ENCODE measurements at places on chromosomes 5 and 9.

DNA sequence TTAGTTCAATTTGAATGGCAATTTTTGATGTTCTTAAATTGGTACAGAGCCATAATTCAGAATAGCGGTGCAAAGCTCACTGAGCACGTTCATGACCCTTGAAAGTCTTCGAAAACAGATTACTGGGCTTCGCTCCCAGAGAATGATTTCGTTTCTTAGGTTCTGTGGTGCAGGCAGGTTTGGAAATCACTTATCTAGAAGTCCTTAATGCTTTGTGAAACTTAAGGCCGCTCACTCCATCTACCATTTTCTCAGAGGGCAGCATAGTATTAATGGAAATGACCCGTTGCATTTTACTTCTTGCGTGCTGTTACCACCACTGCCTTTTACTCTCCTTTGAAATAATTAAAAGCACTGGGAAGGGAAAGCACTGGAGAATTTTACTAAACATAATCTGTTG lies 2.9 kb upstream of the MAT2B start:
- no peak for DNase-seq

GRCh38 chr5:79990205-79990597 lies 861 bp downstream of the MTX3 start:
- no peak for DNase-seq

GRCh38 chr5:147921136-147921535 lies 14.8 kb upstream of the C5orf46 start:
- no peak for DNase-seq

DNA sequence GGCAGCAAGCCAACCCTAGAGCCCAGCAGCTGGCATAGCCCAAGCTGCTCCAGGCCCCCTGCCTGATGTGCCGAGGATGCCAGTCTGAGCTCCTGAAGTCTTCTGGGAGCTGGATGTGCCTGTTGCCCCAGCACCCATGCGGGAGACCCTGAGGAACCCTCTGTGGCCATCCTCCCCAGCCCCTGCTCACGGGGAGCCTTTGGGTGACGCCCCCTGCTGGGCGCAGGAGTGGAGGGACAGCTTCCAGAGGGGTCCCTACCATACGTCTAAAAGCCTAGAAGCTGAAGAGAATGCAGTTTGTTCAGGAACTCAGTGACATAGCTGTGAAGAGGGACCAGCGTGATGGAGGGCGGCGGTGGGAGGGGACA lies 33.1 kb upstream of the MVB12B start:
- DNase-seq: no peak

GRCh38 chr5:155919725-155920124 lies 407.2 kb upstream of the SGCD start:
- no peak for DNase-seq

DNA sequence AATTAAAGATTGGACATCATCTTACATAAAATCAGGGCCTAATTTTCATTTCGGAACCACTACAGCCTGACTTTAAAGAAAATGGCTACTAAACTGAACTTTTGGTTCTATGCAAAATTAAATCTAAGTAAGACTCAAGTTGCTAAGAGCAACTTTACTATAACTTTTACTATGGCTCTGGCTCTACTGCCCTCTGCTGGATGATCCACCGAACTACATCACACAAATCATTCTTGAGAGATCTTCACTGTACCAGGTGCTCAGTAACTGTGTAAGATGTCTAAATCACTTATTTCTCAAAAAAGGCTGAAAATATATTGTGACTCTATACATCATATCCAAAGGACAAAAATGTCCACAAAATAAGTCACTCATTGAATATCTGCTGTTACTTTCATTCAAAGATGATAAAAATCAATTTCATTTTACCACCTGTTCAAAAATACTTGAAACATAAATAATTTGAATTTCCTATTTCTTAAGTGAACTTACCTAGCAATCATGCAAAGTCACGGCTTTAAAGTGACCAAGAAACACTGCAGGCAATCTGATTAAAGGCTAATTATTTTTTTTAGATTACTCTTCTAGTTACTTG lies 13.5 kb downstream of the MOCS2 start:
- DNase-seq: peak; percentile 55

- DNase-seq: no peak
These were observed 40.9 kb downstream of the CACNA1B start for GRCh38 chr9:137918331-137919094.

- DNase-seq: no peak
These were observed at the start of gene SGCD for GRCh38 chr5:156326718-156327259. TSS of gene SGCD (plus strand) at chr5:156327164.

GRCh38 chr5:164052536-164053093 lies 547.2 kb downstream of the MAT2B start:
- no peak for DNase-seq

DNA sequence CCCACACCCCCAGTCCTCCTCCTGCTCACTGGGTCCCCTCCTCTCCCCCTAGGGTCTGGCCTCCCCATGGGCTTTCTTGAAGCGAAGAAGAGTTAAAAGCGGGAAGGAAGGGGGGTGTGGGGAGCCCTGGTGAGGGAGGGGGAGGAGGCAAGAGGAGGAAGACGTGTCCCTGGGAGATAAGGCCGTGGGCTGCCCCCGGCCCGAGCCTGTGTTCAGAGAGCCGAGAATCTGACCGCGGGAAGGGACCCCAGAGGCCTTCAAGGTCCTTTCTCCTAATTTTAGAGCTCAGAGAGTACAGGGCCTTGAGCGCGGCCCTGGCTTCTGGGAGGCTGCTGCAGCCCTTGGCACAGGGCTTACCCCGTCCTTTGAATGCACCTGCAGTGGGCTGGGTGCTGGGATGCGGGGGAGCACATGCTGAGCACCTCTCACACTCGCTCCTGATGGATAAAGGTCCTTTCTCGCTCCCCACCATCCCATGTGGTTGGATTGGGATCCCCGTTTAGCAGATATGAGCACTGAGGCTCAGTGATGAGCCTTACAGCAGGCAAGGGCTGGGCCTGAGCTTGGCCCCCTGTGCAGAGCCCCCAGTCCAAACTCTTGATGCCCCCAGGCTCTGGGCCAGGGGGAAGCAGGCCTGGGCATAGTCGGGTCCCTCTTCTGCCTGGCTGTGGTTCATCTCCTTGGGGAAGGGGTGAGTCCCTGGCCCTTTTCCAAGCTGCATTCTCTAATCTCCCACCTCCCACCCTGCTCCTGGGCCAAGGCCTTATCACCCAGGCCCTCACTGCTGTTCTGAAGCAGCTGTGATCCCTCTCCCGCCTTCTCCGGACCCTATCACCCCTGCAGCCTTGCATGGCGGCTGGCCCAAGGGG lies 5.9 kb downstream of the GFI1B start:
- no peak for DNase-seq

- DNase-seq: no peak
These were observed 285.1 kb upstream of the DAP start for GRCh38 chr5:11046160-11046559.

DNA sequence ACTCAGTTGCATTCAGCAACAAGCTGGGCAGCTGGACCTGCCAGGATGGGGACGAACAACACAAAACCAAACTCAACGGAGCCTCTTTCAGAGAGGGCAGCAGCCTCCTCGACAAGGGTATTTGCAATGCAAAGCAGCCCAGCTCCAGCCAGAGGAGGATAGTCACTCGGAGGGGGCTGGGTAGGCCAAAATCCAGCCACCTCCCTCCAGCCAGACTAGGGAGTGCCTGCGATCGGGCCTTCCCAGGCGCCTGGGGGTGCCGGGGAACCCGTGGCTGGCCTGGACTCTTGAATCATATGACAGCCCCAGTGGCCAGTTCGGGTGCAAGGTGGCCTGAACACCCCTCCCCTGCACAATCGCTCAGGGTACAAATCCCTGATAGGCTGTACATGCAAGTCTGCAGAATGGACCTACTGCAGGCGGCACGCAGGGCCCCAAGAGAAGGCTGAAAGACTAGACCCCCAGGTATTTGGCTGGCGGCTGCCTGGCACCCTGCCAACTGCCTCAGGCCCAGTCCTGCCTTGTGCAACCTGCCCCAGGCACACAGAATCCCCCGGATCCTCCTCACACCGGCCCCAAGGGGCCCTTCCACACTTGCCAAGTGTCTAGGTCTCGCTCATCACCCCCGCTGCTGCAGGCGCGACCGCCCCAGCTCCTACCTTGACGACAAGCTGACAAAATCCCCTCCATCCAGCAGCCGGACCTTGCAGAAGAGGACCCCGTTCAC lies 1.3 kb downstream of the EEIG1 start:
- DNase-seq: no peak
